T-helper 9 cell (primary cell): ENCODE measurements at places on chromosomes 1 and 21.
A peak's percentile ranks its signal among the peaks of the same experiment; 100 is the strongest.

DNA sequence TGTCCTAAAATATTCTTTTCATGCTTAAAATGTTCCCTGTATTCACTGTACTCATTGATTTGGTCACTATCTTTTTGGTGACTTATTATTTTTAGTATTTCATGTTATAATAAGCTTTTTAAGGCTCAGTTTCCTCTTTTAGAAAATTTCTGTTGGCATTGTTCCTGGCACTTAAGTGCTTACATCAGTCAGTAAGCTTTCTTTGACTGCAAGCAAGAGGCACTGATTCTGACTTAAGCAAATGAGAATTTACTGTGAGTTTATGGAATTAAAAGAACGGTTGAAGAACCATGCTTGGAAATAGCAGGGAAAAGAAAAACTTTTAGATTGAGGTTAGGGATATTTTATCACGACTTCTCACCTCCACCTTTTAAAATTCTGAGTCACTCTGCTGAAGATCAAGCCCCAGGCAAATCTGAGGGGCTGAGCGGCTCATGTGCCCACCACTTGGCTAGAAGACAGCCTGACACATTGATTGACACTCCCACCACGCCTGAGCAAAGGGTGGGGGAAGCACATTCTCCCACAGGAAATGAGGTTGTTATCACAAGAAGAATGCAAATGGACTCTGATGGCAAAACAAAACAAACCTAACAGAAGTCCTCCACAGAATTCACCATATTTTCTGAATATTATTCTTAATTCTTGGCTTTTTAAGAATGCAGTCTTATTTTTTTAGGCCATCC is 102.8 kb downstream of the KCTD3 start:
- DNase-seq: no peak

GRCh38 chr21:24824209-24824608 is 783.1 kb downstream of the MRPL39 start:
- DNase-seq: no peak

DNA sequence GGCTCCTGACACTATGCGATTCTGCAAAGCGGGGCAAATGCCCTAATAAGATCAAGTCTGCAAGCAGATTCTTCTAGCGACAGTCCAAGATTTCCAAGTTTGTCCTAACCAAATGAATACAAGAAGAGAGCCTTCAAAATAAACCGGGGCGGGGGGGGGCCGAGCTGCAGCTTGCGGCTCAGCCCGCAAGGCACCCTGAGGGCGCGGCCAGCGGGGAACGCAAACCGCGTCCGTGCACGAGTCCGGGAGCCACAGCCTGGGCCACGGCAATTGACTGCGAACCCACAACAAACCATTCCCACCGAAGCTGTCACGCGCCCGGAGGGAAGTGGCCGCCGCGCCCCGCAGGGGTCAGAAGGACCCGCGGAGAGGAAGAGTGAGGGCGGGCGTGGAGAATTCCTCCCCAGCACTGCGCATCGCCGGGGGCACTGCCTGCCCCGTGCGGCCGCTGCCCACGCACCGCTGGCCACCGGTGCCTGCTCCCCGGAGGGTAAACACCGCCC is 687 bp downstream of the TGFBR3 start:
- DNase-seq: peak; percentile 8

- DNase-seq: no peak
Observed at GRCh38 chr1:181135815-181136737, 47.6 kb downstream of the IER5 start.

- DNase-seq: no peak
Observed at GRCh38 chr1:244361764-244362473, 89.8 kb downstream of the ADSS2 start.

DNA sequence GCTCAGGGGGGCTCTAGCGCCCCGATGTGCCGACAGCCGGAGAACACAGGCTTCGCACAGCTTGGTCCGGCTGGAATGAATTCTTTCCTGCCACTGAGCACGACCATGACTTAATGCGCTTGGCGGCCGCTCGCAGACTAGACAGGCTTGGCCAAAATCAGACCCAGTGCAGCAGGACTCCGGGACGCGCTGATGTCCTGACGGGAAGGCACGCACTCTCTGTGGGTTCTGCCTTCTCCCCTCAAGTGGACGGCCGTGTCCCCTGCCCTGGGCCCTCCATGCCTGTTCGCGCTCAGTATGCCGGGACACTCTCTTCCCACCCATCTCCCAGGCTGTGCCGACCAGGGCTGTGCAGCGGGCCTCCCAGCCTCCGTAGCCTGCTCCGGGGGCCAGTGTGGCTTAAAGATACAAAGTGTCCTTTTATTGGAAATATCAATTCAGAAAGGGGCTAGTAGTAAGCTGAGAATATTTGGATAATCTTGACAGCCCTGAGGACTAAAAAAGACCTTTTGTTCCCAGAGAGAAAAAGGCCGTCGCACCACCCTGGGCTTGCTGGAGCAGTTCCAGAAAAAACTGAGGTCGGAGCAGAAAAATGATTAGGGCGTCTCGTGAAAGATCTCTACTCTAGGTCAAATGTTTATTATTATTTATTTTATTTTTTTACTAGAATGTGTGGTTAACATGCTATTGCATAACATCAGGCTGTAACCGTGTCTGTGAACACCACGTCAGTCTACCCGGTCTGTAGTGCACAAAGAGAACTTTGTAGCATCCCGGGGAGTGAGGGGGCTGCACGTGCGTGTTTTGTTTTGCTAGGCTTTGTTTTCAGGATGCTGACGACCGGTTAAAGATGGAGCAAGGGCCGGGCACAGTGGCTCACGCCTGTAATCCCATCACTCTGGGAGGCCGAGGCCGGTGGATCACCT is 88.1 kb upstream of the ARHGEF16 start:
- DNase-seq: no peak
